ENCODE measurements at places on chromosomes 1 and 21.
A peak's percentile ranks its signal among the peaks of the same experiment; 100 is the strongest.

DNA sequence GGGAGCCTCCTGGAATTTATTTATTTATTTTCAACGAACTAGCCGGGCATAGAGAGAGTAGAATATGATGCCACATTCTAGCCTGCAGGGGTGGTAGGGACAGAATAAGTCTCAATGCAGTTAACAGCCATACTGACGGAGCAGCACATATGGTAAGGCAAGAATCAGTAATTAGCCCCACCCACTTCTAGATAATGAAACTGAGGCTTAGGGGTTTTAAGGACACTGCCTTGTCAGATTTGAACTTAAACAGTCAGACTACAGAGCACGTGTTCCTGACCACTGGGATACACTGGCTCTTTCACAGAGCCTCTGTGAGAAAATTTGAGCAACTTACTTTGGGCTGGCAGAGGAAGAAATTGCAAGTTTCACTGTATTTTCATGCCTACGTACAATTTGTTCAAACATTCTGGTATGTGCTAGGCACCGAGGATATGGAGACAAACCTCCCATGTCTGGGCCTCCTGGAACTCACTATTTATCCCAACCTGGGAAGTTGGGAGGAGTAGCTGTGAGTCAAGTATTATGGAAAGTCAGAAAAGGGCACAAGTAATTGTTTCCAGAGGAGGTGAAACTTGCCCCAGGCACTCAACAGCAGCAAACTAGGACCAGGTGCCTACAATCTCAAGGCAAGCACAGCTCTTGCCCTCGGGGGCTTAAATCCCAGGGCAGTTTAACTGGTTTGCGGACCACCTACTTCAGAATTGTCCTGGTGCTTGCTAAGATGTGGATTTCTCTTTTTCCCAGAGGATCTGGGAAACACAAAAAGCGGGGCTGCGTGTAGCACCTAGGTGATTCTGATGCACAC, 1.6 kb upstream of the CLIC4 start:
- peak; percentile 82 for DNase-seq

DNA sequence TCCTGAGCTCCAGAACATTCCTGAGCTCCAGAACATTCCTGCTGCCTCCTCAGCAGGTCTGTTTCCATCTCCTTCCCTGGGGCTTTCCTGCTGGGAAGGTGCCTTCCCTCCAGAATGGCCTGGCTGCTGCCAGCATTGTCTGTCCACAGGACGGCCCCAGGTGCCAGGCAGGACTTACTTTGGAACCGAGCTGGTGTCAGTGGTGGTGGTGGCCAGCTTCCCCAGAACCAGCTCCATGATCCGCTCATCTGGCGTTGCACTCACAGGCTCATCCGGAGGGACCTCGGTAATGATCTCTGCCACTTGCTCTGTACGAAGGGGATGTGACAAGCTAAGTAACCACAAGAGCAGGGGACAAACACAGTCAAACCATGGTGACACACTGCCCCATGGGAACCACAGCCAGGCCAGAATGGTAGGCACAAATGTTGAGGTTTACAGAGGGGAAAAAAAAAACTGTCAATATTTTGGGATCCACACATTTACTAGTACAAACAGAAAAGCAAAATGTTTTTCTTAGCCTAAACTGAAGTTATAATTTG, 41.3 kb downstream of the PRDM15 start:
- no peak for DNase-seq

DNA sequence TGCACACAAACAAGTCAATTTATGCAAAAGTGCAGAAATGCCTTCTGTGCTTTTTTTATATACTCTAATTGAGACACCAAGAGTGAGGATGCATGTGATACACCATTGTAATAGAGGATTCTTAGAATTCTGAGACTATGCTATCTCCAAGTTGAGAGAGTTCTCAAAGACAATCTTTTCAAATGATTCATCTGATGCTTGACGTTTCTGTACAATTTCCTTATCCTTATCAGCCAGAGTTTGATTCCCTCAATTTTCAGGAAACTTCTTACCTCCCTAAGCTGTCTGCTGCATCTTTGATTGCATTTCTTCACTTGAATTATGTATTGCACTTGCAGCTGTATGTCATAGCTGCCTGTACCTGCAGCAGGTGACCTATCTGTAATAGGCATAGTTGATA, 211.3 kb upstream of the SPAG17 start:
- no peak for DNase-seq

DNA sequence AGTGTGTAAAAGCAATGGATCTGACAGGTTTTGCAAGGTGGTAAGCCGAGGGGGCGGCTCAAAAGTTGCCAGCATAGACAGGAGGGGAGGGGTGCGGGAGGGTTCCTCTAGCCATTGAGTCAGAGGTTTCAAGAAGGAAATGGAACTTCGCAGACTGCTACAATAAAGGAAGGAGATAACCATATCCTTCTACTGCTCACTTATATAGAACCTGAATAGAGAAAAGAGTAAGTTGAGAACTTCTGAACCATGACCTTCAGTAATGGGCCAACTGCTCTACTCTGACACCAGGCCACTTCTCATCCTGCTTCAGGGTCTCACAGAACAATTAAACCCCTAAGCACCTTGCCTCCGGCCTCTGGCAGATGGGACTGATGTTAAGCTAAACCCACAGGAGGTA, 26.3 kb upstream of the BCAR3 start:
- no peak for DNase-seq

DNA sequence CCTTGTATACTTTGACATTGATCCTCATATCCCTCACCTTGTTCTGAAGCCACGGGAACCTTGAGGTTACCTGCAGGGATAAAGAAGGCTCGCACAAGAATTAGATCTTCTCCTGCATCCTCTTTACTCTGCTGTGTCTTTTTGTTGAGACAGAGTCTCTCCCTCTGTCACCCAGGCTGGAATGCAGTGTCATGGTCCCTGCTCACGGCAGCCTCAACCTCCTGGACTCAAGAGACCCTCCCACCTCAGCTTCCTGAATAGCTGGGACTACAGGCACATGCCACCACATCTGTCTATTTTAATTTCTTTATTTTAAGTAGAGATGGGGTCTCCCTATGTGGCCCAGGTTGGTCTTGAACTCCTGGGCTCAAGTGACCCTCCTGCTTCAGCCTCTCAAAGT, 134.7 kb downstream of the PTPRC start:
- no peak for DNase-seq

DNA sequence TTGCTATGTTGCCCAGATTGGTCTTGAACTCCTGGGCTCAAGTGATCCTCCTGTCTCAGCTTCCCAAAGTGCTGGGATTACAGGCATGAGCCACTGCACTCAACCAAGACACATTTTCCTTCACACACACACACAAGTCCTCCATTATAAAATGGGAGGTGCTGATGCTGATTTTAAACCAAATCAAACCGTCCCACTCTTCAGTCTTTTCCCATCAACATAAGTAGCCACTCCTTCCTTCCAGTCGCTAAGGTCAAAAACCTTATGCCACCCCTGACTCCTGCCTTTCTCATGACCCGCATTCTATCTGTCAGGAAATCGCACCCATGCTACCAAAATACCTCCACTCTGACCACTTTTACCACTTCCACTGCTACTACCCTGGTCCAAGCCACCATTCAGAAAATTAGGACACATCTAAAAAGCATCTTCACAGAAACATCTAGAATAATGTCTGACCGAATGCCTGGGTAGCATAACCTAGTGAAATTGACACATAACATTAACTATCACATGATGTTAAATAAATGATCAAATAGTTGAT, 28.0 kb upstream of the IFNGR2 start:
- no peak for DNase-seq

DNA sequence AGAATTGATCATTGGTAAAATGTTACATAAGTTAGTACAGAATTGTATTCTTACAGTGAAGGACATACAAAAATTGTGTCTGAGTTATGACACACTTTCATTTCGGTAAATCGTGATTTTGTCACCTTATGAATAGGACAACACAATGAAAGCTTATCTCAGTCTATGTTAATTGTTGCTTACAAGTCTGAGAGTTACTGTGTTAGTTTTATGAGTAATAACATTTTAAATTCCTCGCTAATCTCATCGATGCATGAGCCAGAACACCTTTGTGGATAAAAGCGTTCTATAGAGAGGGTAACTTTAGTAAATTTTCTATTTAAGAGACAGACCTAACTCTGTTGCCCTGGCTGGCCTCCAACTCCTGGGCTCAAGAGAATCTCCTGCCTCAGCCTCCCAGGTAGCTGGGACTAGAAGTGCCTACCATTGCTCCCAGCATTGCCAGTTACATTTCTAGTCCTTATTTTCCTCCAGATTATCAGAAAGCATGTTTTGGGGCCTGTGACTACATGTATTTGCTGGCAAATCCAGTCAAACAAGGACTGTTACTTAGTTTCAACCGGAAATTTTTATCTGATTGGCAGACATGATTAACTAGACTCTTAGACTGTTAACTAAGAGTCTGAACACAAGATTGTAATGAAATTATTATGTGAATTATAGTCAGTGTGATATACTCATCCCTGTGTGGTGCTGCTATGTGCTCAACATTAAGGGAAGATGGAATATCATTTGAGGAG, 3.0 kb downstream of the PRRC2C start:
- DNase-seq = no peak

- DNase-seq = peak; percentile 42
Observed at GRCh38 chr1:58434607-58435006, 111.9 kb downstream of the OMA1 start.

DNA sequence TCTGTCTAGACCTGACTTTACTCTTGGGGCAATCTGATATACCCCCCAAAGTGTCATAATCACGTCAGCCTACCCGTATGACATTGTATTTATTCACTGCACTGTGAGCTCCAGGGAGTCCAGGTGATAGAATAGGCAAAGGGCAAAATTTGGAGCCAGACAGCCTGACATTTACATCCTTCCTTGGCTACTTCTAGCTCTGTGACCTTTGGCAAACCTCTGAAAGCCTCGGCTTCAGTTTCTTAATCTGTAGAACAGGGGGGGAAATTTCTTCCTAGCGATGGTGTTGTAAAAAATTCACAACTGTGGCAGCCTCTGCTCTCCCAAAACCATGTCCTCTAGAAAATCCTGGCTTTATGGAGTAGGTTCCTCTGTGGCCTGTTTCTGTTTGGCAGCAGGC, 240.9 kb downstream of the KIF26B start:
- no peak for DNase-seq

DNA sequence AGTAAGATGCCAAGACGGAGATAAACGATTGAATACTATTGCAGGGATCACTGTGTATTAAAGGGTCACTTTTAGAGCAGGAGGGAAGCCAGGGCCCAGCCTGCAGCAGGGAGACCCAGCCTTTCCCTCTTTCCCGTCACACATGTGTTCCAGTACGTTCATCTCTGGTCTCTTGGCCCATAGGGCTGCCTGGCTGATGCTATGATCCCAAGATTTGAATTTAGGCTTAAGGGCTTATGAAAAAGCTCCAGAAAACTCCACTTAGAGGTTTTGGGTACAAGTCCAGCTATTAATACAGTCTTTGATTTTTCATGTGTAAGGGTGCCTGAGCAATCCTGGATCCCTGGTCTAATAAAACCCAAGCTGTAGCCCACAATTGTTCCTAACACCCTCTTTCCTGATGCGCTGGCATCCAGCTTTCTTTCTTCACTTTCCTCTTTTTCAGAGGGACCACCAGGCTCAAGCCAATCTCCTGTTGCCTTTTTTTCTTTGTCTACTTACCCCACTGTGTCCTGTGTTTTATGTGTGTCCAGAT, 359.6 kb upstream of the USP24 start:
- DNase-seq = no peak

- peak; percentile 18 for DNase-seq
Observed at GRCh38 chr1:12275370-12275769, 45.5 kb downstream of the VPS13D start.

GRCh38 chr21:15679630-15680029, 50.2 kb upstream of the USP25 start:
- DNase-seq = no peak

DNA sequence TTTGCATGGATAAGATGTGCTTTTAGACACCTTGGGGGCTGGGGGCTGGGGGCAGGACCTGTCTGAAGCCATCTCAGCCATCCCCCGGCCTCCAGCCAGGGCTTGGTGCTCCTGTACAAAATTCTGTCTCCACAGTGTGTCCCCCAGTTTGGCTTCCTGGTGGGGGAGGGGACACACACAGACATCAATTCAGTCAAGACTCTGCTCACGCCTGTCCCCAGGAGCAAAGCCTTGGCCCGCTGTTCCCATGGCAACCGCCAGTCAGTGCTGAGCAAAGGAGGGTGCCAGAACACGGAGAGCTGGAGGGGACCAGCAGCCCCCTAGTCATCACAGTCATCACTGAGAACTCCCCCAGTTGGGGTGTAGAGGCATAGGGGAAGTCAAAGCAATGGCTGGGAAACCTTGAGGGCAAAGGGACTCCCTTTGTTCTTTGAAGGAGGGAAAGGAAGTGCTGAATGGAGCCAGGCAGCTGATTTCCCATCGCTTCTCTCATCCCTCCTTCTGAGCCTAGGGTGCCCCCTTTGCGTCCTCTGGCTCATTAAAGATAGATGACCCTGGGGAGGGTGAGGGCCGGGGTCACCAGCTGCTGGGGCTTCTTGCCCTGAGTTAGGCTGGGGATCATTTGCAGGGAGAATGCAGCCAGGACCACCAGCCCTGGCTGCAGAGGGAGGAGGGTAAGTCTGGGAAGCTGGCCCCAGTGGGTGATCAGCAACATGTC, 134.9 kb upstream of the IPO9 start:
- no peak for DNase-seq

DNA sequence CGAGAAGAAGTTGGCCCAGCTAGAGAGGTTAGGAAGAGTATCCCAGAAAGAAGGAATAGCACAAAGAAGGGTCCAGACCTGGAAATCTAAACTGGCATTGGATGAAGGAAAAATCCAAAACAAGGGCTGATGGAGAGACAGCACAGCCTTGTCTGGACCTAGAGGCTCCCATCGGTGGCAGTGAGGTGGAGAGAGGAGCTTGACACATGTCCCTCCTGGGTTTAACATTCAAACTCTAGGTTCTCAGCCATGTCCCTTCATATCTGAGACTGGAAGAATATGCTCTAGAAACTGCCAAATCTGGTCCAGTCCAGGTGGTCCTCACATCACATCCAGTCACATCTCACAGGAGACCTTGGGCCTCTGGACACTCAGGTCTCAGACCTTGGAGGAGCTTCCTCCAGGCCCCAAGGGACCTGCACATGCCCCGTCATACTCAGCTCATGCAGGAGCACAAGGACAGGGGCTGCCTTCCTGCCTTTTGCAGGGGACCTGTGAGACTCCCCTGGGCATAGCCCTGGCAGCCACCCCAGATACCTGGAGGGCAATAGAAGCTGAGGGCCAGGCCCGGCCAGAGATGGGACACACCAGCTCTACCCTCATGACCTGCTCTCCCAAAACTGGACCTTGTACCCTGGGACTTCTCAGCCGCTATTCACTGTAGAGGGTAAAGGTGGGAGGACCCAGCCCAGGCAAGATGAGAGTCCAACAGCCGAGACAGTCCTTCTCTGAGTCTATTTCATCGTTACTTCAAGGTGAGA, 7.5 kb downstream of the TMEM125 start:
- no peak for DNase-seq

DNA sequence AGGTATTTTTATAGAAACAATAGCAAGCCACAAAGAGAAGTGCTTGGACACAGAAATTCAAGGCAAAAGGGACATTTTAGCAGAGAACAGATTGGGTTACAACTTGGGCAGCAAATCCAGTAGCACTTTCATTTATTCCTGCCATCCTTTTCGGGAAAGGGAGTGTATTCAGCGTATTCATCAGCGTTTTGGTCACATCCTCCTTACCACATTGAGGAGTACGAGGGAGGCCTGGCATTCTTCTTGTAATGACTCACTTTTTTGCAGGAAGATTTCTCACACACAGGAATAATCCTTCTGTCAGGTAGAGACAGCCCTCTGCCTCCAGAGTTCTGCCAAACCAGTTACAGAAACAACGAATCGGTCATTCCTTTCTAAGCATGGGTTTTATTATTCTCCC, 18.1 kb upstream of the FAM78B start:
- DNase-seq = no peak
